ENCODE measurements at places on chromosomes 16 and 17.

- no peak for DNase-seq
Measured at GRCh38 chr16:84534815-84535214, 30.4 kb upstream of the MEAK7 start.

DNA sequence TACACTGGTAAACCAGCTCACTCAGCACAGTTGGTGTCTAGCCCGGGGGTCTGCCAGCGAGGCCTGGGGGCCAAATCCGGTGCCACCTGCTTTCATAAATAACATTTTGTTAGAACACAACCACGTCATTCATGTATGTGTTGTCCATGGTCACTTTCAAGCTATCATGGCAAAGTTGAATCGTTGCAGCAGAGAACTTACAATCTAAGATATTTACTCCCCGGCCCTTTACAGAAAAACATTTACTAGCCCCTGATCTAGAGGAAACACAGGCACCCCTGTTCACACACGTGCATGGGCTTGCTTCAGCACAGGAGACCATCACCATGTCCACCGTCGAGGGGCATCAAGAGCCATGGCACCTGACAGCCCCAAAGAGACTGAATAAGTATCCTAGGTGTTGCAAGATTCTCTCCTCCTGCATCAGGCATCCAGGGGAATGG, 111.4 kb upstream of the DNAH9 start:
- DNase-seq: no peak

- no peak for DNase-seq
Measured at GRCh38 chr16:55249361-55249760, 74.6 kb upstream of the IRX6 start.

- DNase-seq: no peak
Measured at GRCh38 chr17:75703591-75703990, 17.7 kb upstream of the ITGB4 start.

- DNase-seq: no peak
Measured at GRCh38 chr16:67229906-67230808, 3.2 kb downstream of the TMEM208 start.
